Neural progenitor cell (in vitro differentiated cells): ENCODE measurements at places on chromosomes 5 and 9. TPM values are rescaled to one million over a fixed set of nuclear protein-coding genes. Genes with fewer than 3 reads are reported as not detected.

DNA sequence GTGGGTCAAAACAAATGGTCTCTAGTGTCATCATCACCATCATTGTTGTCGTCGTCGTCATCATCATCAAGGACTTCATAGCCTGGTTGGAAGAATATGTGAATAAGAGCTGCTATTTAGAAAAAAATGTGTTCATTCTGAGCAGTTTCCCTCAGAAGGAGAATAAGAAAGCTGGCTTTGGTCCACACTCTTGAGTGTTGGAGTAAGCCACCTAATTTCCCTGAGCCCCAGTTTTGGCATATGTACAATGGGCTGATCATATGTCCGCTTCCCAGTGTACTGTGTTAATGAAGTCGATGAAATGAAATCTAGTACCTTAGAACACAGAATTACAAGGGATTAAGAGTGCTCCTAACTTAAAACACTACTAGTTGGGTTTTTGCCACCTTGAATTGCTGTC lies 545.5 kb downstream of the CCDC171 start:
- DNase-seq: no peak

Gene EIF4E1B
- total RNA-seq: 0.06 and 0.68 TPM in 2 replicates

Gene GRIN3A
- total RNA-seq: not detected in 2 replicates

Gene MCIDAS
- total RNA-seq: not detected in 2 replicates
